NCI-H2081 (cell line): ENCODE measurements at places on chromosomes 5 and 9.

DNA sequence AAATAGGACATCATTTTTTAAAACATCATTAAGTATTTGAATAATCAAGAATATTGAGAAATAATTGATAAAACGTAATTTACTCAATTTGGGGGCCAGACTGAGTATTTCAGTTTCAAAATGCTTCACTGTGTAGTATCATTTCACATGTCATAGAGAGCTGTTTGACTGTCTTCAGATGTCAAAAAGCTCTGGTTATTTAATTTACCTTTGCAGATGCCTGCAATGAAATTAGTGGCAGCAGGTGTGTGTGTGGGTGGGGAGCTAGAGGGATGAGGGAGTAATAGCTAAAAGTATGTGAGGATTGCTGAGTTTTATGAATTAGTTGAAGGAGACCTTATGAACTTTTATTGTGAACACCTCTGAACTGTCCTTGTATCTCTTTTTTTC, 567.2 kb upstream of the MEF2C start:
- no peak for DNase-seq

- no peak for DNase-seq
Measured at GRCh38 chr9:5231212-5231611, at the start of gene INSL4. TSS of gene INSL4 (plus strand) at chr9:5231419. CDS start at chr9:5231524, 105 bp downstream.

DNA sequence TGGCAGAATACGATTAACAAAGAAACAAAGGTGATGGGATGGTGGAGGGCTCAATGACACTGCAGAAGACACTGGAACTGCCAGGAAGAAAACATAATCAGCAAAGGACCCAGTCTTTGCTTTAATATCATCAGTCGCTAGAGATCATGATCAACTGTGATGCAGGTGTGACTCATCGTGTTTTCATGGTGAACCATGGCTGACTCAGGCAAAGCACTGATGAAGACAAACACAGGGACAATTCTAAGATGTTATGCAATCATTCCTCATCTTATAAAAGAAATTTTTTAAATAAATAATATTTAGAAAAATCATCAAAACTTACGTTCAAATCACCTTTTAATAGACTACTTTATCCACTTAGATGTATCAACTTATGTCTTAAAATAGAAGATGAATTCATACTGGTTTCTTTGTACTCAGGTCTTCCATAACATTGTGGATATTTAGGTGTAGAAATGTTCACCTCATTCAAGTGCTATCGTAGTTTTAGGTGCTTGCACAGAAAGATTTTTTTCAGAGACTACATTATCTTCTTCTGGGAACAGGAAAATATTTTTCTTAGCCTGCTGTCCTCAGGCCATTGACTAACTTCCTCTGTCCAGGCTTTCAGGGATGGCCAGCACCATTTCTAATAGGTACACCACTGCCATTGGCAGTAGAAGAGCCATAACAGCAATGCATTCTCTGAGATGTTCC, 673.4 kb upstream of the MEF2C start:
- no peak for DNase-seq

GRCh38 chr5:111528056-111528455, 15.7 kb upstream of the STARD4 start:
- no peak for DNase-seq

GRCh38 chr5:137609127-137609526, 110.0 kb upstream of the SPOCK1 start:
- DNase-seq: no peak

DNA sequence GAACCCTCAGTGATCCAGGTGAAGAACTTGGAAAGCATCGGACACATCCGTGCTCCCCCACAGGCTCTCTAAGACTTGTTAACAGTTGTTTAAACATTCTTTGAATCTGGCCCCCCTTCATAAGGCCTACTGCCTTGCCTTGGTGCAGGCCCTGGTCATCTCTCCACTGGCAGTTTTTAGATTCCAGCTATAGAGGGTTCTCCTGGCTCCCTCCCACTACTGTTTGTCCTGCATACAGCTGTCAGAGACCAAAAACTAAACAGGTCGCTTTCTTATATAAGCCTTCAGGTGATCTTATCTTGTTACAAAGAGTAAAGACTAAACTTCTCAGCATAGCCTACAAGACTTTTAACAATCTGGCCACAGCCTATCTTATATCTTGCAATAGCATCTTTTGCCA, 32.3 kb downstream of the NRG2 start:
- DNase-seq: no peak

GRCh38 chr5:75729321-75729720, 12.1 kb upstream of the POC5 start:
- no peak for DNase-seq

DNA sequence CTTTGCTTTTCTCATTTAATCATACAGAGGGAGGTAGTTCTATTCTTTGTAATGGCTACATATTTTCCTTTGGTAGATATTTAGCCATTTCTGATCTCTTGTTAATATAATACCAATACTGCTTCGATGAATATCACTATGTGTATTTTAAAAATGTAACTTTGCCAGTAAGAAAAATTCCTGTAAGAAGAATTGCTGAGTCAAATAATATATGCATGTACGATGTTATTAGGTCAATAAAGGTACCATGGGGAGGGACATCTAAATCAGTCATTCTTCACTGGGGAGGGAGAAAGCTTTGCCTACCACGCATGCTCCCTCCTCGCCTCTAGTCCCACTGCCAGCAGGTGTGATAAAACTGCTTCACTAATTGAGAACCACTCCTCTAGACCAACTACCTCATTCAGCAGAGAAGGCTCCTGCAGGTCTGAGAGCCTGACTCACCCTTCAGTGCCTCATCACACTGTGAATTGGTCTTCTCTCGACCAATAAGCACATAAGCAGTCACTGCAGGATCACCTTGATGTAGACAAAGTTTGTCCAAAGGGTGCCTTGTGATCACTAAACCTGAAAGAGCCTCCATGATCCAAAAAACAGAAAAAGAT, 56.1 kb upstream of the TBCA start:
- no peak for DNase-seq

GRCh38 chr5:151556806-151557205, 34.3 kb downstream of the FAT2 start:
- no peak for DNase-seq

- no peak for DNase-seq
Measured at GRCh38 chr5:5572976-5573797, 150.7 kb downstream of the ICE1 start.

GRCh38 chr9:26142201-26142600, 464.0 kb upstream of the TUSC1 start:
- DNase-seq: no peak

DNA sequence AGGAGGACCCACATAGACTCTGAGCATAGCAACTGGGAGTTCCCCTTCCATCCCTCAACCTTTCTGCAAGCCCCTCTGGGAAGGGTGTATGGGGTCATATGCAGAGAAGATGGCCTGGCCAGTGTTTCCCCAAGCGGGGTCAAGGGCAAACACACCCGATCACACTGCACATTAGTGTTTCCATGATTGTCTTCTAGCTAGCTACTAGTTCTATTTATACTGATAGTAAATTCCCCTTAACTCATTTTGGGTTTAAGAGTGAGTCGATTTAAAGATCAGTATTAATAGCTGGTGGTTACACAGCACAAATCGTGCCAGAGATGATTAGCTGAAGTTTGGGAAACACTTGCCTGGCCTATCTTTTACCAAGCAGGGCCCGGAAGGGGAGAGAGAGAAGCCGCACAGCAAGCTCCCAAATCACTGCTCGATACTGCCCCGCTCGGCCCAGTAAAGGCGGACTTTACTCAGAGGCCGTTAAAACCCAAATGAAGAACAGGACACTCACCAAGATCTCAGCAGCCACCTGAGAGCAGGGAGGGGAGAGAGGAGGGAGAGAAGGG, 29.4 kb upstream of the TNIP1 start:
- DNase-seq: no peak

DNA sequence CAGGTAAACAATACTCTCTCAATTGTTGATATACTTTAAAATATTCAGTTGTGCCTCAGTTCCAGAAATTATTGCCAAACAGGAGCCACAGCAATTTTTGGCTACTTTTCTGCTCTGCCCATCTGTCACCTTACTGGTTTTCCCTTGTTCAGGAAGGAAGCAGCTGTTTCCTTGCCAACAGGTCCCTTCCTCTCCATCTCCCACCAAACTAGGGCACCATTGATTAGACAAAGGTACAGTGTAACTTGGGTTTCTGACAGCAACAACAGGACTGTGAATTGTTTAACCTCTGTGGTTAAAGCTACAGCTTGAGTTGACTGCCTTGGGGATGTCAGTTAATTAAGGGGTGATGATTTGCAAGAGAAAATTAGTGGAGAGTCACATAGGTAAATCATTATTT, 76.9 kb downstream of the PIP5K1B start:
- DNase-seq: peak; percentile 6

DNA sequence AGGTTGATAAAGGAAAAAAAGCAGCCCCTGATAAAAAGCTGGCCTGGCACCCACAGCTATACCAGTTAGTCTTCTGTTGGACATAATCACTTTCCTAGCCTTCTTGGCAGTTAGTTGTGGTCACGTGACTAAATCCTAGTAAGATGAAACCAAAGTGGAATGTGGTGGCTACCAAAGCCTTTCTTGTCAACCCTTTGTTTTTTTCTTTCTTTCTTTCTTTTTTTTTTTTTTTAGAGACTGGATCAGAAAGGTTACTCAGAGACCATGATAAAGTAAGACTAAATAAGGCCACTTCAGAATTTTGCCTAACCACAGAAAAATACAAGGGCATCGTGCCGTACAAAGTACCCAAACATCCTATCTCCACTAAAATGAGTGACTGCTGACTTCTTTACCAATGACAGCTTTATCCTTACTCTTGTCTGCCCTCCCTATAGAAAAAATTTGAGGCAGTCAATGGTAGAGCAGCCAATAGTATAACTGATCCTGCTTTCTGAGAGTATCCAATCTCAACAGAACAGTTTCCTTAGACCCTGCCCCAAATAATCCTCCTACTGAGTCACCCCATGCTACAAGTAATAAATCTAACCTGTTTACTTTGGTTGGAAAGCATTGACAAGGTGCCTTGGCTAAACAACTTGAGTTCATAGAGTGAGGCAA, 14.2 kb upstream of the KIF27 start:
- DNase-seq: peak; percentile 10

DNA sequence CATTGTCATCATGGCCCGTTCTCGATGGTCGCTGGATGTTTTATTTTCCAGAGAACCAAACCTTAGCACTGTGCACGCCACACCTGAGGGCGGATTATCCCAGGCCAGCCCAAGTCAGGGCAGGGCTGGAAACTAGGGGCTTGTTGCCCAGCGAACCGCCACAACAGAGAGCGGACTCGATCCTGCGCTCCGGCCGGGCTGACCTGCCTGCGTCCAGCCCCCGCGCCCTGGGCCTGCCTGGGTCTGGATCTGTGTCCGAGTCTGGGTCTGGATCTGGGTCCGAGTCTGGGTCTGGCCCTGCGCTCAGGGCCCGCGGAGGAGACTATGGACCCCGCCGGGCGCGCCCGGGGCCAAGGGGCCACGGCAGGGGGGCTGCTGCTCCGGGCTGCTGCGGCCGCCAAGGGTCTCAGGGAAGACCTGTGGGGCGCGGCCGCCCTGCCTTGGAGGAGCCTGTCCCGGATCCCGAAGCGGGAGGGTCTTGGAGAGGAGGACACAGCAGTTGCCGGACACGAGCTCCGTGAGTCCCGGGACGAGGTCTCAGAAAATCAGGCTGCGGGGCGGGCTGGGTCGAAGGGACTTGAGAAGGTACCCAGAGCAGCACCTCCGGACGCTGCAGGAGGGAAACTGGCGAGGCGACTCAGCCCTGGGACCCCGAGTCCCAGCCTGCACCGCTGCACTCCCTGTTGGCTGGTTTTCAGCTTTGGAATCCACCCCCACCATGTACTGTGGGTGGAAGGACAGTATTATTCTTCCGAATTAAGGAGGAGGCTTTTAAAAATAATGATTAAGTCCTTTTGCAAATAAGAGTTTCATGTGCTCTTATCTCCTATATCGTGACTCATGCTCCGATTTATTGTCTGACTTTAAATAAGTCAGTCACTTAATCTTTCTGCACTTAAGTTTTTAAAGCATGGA, at the start of gene ANKDD1B:
Gene ANKDD1B, plus strand, starts transcription at position 143 of the 915 bp plus-strand sequence. Its CDS starts 182 bp downstream, at position 325.
- DNase-seq: no peak

- DNase-seq: no peak
Measured at GRCh38 chr9:25461416-25461815, 216.8 kb downstream of the TUSC1 start.

GRCh38 chr9:75855509-75855908, 35.0 kb upstream of the PCSK5 start:
- DNase-seq: peak; percentile 32

DNA sequence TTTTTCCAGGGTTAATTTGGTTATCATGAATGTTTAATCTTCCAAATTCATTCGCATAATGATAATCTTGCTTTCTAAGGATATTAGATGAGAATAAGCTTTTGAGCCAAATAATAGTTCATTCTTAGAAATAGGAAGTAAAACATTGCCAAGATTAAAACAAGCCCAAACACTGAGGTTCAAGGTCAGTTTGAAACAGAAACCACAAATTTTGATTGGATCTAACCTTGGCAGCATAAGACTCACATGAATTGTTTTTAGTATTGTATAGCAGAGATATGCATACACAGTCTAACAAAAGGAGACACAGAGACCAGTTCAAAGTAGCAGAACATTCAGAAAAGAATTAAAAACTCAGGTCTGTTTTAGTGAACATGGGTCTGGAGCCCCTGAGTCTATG, 43.4 kb upstream of the VCAN start:
- no peak for DNase-seq

GRCh38 chr9:136995772-136996311, 526 bp downstream of the CLIC3 start:
- no peak for DNase-seq

- DNase-seq: no peak
Measured at GRCh38 chr5:43416803-43417394, 4.7 kb upstream of the CCL28 start.

- no peak for DNase-seq
Measured at GRCh38 chr5:132480893-132481595, 9.5 kb downstream of the IRF1 start.

DNA sequence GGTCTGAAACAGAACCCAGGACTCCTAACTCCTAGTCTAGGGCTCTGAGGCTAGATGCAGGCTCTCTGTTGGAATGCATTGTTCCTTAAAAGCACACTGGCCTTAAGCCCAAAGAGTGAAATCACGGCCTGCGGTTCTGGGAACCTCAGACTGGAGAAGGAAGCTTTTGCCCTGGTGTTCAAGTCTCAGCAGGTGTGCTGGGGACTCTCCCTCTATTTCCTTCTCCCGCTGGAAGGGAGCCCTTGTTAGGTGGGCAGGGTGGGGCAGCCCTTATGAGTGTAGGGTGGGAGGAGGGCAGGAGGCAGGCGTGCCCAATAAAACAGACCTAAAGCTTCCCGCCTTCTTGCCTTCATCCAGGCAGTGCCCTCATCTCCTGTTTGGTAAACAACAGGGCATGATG, 1.8 kb upstream of the PPARGC1B start:
- DNase-seq: no peak
